ENCODE measurements at places on chromosomes 12 and 14.

GRCh38 chr12:114221136-114221833 lies 184.7 kb downstream of the TBX5 start:
- DNase-seq: no peak

DNA sequence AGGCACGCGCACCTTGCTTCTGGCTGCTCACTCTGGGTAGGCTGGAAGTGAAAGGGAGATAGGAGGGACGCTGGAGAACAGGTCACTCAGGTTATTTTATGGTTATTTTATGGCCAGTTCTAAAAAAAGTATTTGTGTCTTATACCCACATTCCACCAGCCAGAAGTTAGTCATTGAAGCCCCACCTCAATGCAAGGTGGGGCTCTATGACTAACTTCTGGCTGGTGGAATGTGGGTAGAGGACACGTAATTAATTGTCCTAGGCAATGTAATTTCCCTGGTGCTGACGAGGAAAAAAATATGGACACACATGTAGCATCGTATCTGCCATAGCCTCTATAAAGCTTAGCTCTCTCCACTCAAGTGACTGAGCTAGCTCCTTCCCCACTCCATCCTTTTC lies 104.9 kb downstream of the PDZRN4 start:
- no peak for DNase-seq

DNA sequence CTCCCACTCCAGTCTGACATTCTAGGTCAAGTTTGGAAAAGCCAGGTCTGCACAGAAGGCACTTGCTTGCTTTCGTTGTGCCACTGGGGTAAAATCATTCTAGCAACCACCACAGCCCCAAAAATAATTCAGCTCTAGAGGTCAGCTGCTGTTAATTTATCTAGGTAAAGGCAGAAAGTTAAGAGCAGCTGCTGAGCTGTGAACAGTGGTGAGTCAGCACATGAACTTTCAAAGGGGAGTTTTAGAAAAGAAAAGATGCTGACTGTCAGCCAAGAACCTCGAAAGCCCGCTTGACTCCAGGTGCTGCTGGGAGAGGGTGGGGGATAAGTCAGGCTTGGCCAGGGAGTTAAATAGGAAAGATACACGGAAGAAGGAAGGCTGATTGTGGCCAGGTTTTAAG lies 12.7 kb downstream of the CCDC197 start:
- peak; percentile 54 for DNase-seq

DNA sequence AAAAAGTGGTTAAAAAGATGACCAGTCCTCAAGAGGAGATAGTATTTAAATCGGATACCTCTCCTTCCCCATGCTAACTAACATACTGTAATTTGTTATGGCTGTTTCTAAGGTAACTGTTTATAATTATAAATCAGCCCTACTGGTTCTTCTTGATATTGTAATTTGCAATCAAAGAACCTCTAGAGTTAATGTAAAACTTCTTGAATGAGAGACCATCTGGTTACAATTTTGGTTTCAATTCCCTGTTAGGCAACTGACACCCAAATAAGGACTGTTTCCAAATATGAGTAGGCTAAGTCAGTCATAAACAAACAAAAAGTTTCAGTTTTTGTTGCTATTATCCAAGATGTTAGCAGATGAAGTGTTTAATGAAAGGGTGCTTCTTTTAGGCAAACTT lies 120.2 kb upstream of the DNM1L start:
- peak; percentile 31 for DNase-seq

GRCh38 chr12:50038336-50038735 lies 13.0 kb upstream of the RACGAP1 start:
- DNase-seq: no peak

GRCh38 chr12:15811214-15812127 lies 22.3 kb upstream of the EPS8 start:
- no peak for DNase-seq

GRCh38 chr14:65377576-65377975 lies 35.0 kb upstream of the FUT8 start:
- DNase-seq: no peak

- DNase-seq: no peak
These were observed 12.8 kb upstream of the CSRP2 start for GRCh38 chr12:76891609-76892008.

- no peak for DNase-seq
These were observed 75.9 kb downstream of the TMTC1 start for GRCh38 chr12:29707846-29708245.

DNA sequence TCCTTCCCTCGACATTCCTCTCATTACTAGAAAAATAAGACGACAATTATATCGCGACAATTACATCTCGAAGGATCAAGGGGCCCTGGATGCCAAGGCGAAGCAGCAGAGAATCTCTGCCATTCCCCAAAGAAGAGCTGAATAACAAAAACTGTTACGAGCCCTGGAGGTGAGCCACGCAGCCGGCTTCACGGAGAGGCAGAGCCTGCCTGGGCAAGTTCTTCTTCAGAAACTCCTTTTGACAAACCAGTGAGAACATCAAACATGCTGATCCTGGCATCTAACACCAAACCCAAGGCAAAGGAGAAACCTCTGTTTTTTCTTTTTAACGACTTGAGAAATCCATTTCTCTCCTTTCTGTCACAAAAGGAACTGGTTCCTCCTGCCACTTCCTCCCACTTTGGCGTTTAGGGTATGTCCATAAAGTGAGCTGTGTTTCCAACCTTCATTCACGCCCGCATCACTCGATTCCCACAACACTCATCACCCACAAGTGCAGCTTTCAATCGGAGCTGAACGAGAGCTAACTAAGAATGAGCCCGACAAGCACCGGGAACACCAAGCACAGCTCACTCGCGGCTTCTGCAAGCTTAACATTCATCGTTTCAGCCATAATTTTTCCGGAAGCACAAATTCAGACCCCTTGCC lies 21.5 kb downstream of the CCDC88C start:
- DNase-seq: no peak

DNA sequence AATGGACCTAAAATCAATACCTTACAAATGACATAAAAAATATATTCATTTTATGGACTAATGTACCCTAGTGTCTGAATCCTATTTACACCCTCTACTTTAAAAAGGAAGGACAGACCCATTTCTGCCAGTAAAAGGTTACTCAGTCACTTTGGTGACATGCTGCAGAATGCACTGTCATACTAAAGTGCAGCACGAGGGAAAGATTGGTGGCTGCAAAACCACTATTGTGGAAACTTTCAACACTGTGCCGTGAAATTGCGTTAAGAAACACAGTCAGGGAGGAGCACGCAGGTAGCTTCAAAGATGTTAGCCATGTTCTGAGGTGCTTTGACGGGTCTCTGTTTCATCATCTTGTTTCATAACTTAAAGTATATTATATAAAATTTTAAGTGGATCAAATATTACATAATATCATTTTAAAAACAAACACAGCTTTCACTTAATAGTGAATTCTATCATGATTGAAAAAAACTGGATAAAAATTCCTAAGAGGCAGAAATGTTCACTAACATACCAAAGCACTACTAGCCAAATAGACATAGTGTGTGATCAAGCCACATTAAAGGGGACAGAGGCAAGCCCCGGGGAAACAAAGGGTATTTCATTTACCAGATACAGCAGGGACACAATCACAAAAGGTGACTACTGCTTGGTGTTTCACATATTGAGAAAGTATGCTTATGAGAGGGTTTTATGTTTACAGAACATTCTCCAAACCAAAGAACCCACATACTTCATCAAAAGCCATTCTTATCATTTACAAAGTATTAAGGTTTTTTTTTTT lies 330.8 kb upstream of the SOX5 start:
- no peak for DNase-seq

DNA sequence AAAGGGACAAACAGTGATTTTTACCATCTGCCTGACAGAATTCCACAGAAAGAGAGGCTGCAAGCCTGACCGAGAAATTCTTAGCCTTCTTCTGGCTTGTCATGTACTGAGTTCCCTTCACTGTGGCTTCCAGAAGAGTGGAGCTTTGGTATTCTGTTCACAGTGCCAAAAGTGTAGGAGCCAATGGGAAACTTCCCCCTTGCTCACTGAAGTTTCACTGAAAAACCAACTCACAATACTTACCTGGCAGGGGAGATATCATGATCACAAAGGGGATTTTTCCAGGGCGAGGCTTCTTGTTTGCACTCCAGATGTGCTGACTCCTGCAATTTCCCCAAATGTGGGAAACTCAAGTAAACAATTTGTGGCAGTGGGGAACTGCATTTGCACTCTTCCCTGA lies 31.7 kb upstream of the MMP19 start:
- no peak for DNase-seq

- DNase-seq: no peak
These were observed 522.0 kb upstream of the SEL1L start for GRCh38 chr14:82055515-82056115.

- no peak for DNase-seq
These were observed 26.8 kb downstream of the RFLNA start for GRCh38 chr12:124321556-124322270.

DNA sequence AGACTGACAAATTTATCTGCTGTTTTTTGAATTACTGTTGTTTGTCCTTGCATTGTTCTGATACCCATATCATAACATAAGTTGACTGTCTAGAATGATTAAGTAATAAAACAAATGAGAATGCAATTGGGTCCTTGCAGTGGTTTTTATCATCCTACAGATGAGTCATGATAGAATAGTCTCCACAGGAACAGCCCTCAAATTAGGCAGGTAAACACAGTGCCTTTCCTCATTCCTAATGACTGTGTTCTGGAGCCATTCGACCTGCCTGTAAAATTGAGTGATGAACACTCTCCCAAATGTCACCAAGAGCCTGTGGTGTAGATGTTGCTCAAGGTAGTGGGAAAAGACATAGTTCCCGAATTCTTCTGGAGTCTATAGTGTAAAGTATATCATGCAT lies 12.3 kb downstream of the NKX2-8 start:
- DNase-seq: no peak

DNA sequence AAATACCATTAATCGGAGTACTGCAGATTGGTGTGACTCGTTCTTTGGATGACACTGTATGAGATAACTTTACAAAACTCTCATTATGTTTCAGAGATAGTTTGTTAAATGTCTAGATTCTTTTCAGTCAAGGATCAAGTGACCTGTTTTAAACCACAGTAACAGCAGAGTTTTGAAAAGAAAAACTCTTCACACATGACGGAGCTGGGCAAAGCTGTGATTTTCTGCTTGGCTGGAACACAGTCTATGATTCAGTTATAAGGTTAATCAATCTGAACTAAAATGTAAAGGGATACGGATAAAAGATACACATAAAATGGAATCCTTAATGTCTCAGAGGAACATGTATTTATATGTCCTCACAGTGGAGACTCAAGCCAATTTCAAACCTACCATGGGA lies 573.2 kb downstream of the PRKD1 start:
- DNase-seq: no peak

DNA sequence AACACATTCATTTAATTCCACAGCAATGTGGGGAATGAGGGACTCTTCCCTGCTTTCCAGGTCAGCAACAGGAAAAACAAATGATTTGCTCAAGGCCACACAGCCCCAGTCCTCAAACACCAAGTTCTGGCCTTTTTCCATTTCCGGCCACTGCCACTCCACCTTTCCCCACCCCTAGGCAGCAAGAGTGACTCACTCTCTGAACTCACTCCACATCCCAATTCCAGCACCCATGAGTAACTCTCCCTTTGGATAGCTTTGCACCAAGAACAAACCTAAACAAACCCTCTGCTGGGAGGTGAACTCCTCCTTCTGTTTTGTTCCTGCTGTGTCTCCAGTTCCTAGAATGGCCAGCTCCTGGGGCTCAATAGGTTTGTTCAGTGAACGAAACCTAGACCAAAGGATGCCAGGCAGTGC lies 30.4 kb upstream of the PLEKHG6 start:
- DNase-seq: peak; percentile 97
